ENCODE measurements at places on chromosomes 2 and 18.

GRCh38 chr18:59068276-59069071, 71.2 kb upstream of the SEC11C start:
- no peak for DNase-seq

DNA sequence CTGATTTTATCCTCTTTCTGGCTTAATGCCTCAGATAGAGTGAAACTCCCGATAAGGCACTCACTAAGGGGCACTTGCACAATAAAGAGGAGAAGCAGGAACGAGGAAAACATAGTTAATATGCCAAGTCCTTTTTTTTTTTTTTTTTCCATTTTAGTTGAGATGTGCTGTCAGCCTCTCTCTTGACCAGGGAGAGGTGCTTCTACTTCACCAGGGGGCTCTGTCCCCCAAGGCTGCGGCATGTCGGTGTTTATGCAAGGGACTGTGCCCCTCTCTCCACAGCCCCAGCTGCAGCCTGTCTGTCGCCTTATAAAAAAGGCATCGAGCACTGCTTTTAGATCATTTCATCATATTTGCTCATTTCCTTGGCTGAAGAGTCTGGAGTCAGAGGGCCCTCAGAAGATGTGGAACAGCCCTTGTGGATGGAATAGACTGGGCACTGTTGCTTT, 178.1 kb downstream of the SLC8A1 start:
- DNase-seq: no peak

DNA sequence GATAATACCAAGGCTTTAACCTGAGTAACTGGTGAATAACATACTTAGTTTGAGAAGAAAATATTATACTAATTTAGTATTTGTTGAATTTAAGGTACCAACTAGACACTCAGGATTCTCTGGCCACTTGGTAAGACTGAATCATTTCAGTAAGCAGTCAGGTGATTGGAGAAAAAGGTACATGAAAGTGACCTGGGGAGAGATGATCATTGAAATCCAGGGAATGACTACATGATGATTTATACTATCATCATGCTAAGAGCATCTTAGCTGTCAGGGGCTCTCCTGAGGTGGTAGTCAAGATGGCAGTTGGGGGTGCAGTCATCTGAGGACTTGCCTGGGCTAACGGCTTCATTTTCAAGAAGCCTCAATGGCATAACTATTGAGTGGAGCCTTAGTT, 571.2 kb upstream of the ACVR2A start:
- no peak for DNase-seq

- no peak for DNase-seq
These were observed 122.1 kb upstream of the STPG4 start for GRCh38 chr2:47277187-47277586.

DNA sequence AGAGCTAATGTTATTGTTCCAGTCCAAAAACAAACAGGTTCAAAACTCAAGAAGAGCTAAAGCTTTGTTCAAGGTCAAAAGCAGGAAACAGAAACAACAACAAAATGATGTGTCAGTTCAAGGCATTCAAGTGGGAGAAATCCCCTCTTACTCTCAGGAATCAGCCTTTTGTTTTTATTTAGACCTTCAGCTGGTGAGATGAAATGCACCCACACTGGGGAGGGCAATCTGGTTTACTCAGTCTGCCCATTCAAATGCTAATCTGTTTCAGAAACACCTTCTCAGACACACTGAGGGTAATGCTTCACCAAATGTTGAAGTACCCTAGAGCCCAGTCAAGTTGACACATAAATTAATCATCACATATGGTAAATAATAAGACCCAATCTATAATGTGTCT, 150.6 kb downstream of the TMX3 start:
- DNase-seq: no peak
